Stimulated activated CD4-positive, alpha-beta T cell treated with anti-CD3 and anti-CD28 coated beads, Interleukin-15, amount 100 ng/mL, for 1 hour (primary cell): ENCODE measurements at places on chromosomes 3 and 15.

- no peak for DNase-seq
Measured at GRCh38 chr3:176554791-176555654, 642.3 kb downstream of the TBL1XR1 start.

DNA sequence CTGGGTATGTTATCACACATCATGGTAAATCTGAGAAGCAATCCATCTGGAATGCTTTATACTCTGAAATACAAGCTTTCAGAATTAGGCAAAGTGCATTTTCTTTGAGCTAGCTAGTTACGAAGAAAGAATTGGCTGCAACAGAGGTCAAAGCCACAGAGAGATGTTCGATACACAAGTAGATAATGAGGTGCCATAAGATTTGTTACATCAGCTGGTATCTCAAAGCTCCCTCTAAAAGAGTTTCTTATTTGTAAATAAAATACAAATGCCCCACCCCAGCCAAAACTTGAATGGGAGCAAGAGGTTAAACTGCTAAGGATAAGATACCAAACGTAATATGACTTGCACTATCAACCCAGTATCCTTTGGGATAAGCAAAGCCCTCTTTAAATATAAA is 84.0 kb upstream of the SLCO3A1 start:
- no peak for DNase-seq

GRCh38 chr15:65804252-65804931 is 12.3 kb upstream of the DENND4A start:
- no peak for DNase-seq

- DNase-seq, result no peak
Measured at GRCh38 chr3:171811913-171812335, 1.6 kb upstream of the PLD1 start.

DNA sequence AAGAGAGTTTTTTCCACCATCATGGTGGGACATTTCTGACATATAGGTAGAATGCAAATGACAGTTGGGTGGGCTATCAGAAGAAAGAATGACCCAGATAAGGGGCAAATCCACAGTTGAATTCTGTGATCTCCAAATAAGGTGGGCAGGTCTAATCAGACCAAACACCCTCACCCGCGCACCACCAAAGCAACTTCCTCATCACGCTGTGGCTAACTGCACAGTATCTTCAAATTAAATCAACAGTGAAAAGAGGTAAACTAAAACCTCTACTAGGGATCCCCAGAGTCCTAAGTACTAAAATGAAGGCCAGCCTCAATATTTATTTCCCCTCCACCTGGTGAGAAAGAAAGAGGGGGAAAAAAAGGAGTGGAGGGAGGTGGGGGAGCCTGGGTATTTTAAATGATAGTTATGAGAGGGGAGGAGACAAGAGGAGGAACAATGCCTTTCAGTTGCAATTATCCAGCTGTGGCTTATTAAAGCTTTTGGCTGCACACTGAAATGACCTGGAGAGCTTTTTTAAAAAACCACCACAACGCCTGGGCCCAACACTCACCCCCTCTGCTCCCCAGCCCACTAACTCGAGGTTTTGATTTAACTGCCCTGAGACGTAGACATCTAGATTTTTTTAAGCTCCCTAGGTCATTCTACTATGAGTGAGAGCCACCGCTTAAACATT is 61.0 kb downstream of the LRIG1 start:
- no peak for DNase-seq

DNA sequence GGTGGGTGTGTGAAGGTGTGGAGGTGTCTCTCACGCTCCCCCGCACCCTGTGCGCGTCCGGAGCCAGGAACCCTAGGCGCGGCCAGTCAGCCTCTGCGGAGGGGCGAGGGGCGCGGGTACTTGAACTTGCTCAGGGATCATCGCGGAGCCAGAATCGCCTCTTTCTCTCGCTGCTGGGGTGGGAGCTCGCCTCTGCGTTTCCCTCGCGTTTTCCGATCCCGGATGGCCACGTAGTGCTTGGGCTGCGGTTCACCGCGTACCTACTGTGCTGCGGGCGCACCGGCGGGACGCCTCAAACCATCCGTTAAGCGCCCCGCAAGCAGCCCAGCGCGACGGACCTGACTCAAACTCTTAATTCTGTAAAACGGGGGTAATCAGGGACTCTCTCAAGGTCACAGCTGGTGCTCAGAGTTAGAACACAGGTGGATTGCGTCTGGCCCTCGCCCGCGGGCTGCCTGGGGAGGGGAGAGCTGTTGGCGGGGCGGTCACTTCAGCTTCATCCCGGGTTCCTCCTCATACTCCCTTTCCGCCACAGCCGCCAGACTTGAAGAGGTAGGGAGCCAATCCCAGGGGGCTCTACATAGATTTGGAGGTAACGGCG is 686 bp downstream of the MYRIP start:
- no peak for DNase-seq

DNA sequence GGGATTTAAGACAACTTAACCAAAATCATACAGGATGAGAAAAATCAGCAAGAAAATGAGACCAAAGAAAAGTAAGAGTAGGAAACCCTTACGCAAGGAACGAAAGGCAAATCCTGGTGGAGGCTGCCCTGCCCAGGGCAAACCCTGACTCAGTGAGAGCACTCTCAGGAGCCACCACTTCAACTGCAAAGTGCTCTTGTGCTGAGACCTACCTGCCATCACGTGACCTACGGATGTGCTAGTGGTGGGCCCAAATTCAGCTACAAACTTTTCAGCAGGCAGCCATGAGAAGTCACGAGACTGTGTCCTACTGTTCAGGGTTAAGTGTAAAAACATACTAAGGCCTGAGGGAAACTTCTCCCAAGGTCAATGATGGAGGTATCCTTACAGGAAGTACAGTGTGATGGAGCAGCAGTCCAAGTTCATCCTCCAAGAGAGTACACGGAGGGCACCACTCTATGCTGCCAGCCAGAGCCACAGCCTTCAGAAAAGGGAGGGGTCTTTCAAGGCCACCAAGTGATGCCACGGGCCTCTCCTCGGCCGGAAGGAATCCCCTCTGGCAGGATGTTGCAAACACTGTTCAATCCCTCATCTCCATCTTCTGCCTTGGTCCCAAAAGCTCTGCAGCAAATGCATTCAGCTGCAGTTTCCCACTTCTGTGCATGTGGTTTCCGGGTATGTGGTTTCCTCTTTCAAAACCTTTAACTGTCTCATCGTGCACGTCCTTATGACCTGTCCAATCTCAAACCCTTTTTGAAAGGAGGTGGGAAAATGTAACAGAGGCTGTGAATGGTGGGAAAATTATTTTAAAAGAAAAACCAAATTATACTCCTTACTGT is 9.5 kb downstream of the CHSY1 start:
- DNase-seq, result peak; percentile 21

DNA sequence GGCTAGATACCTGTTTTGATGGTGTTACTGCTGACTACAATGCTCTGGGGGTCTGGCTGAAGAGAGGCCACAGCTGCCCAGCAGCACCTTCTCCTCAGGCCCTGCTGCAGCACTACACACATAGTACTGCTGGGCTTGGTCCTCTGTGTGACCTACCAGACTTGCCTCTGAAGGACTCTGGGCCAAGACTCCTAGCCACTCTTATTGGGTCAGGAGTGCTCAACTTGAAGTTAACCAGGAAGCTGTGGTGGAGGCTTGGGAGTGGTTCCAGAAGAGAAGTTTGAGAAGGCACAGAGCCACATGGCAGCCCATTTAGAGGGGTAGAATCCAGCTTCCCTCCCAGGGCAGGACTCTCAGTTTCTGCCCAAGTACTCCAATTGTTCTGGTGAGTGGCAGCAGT is 16.6 kb downstream of the ELP6 start:
- no peak for DNase-seq

DNA sequence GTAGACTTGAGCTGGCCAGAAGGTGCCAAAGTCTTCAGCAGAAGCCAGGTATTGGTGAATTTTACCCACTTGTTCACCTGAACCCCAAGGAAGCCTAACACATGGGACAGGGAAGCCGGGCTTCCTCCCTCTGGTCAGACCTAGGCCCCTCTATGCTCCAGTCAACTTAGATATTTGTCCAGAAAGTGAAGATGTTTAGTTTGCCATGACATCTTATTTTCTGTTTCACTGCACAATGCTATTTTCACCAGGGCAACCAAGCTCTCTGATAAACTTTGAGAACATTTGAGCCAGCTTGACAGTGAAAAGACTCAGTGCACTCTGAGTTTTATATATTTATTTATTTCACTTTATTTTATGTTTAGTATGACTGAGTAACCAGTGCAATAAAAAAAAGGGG is 71.0 kb downstream of the SOX14 start:
- no peak for DNase-seq

DNA sequence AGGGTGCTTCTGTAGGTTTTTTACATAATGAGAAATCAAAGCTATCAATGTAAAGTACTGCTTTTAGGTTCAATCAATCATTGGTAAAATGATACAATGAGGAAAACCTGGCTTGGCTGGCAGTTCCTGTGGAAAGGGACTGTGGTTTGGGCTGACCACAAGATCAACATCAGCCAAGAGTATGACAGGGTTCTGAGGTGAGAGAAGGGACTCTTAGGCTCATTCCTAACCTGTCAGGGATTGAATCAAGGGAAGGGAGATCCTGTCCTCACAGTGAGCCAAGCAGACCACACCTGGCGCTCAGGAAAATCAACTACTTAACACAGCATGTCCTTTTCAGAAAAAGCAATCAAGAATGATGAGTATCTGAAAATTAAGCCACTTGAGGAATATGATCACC is 111.1 kb downstream of the MAGI1 start:
- DNase-seq, result no peak

DNA sequence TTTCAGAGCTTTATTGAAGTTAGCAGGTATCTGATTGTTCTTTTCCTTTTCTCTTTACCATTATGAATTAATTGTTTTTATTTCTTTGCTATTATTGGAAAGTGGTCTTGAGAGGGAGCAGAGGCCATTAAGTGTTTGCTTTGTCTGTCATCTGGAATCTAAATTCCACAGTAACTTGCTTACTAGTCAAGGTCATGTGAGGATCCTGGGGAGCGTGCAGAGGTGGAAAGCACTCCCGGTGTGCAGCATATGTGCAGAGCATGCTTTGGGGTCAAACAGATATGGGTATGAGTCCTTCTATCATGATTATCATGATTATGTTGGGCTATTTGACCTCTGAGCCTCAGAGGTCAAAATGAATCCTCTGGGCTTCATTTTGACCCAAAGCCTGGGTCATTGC is 96.4 kb downstream of the MYRIP start:
- no peak for DNase-seq

GRCh38 chr15:26939398-26939797 is 31.6 kb upstream of the GABRG3 start:
- no peak for DNase-seq

GRCh38 chr3:119637679-119638477 is 22.5 kb downstream of the POPDC2 start:
- no peak for DNase-seq

DNA sequence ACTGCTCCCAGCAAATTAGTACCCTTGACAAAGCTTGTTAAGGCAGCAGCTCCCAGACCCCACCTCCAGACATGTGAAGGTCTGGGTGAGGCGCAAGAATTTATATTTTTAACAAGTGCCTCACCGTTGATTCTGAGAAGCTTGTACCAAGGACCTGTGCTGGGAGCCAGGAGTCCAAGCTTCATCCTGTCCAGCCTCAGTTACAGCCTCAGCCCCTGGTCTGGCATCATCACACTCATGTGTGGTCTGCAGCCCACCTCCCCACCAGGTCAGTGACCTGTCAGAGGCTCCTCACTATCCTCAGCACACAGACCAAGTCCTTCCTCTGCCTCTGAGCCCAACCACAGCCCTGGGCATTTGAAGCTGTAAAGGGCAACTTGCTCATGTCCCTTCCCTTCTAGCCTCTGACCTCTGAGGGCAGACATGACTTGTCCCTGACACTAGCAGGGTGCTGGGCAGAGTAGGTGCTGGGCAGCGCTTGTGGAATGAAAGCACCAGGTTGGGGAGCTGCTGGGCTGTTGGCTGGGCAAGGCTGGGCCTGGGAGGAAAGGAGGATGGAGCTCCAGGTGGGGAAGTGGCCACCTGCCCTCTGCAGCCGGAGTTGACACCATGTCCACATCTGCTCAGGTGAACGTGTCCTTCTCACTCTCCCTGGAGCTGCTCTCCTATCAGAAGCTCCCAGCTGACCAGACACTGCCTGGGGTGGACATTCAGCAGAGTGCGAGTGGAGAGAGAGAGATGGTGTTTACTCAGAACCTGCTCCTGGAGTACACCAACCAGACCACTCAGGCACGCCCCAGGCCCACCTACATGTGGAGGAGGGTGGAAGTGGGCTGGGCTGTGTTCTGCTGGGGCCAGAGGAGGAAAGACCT is 16.9 kb downstream of the ACAA1 start:
- no peak for DNase-seq

DNA sequence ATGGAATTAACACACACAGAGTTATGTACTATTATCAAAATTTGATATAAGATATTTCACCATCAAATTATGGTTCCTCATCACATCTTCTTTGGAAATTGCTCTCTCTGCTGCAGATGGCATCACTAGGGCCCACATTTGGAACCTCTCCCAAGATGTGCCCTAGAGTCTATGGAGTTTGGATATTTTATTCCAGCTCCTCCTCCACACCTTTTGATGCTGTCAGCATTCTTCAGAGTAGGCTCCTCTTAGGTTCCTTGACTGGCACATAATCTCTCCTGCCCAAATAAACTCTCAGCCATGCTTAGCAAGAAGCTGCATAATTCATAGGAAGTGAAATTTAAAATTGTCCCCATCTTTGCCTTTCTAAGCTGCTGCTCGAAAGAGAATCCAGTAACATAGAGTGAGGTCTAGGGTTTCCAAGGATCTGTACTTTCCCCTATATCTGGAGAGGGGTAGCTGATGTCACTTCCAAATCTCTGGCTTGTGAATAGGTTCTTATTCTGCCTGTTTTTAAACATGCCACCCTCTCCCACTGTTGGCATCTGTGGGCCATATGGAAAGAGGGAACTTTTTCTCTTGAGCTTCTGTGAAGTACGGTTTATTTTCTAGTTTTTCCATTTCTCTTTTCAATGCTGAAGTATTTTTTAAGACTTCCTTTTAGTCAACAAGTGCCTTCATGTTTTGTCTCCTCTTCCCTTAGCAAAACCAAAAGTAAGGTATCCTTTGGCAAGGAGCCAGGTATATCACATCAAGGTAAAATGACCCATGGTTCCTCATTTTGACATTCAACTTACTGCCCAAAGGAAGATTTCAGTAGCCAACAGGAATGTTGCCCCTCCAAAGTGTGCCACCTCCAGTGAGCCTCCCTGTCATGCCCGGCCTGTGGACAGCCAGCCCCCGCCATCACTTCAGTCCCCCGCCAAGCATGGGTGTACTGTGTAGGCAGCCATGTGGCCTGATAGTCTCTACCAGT is 75.3 kb upstream of the C2CD4B start:
- DNase-seq, result no peak
